EL (cell line): ENCODE measurements at places on chromosomes 5 and 9.

GRCh38 chr5:22431406-22431805 lies 421.7 kb downstream of the CDH12 start:
- no peak for DNase-seq

GRCh38 chr5:161660806-161661205 lies 24.7 kb upstream of the GABRA6 start:
- DNase-seq: no peak

DNA sequence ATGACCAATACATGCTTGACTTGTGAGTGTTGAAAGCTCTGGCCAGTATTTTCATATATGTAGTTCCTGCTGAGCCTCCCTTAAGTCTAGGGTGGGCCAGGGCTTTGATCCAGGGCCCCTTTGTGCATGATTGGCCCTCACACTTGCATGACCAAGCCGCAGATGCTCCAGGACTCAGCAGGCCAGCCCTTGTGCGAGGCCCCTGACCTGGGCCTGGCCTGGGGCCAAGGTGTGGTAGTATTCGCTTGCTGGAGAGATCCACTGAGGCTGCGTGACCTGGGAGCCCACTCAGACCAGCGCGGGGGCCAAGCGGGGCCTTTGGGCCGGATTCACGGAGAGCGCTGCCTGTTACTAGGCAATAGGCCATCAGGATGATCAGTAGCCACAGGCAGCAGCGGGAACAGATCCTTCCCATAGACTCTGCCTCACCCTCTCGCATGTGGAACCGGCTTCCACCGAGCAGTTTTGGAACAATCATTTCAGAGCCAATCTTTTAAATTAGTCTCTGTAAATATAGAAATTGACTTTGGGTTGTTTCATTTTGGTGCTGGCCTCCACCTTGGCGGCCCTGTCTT lies 79.0 kb upstream of the PTCH1 start:
- no peak for DNase-seq

- DNase-seq: no peak
Observed at GRCh38 chr9:130372057-130372456, 72.7 kb upstream of the ASS1 start.

DNA sequence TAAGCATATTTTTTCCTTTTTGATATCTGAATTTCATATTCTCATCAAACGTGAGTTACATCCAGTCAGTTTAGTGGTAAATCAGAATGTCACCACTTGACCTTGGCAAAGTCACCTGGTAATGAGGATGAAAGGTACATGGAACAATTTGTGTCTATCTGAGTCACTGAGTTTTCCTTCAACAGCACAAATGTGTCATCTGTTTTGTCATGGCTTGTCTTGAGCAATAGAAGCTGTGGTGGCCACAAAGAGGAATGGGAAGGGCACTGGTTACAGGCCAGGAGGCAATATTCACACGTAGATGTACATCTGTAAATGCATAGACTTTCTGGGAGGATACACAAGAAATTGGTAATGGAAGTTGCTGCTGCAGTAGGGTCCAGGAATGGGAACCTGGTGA lies 8.4 kb upstream of the ZNF474 start:
- DNase-seq: peak; percentile 15

DNA sequence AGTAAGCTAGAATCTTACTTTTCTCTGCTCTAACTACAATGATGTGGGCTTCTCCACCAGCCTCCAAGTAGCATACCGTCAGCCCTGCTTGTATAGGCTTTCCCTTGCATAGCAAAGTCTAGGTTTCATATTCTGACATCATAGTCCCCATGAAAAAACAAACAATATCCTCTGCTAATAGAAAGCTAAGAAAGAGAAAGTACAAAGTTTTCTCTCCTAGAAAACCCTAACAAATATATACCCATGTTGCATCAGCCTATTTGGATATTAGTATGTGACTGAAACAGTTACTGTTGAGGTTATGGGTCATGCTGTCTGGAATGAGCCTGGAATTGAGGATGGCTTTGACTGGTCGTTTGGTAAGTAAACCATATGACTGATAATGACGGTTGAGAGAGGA lies 1696.0 kb downstream of the MAT2B start:
- DNase-seq: no peak

DNA sequence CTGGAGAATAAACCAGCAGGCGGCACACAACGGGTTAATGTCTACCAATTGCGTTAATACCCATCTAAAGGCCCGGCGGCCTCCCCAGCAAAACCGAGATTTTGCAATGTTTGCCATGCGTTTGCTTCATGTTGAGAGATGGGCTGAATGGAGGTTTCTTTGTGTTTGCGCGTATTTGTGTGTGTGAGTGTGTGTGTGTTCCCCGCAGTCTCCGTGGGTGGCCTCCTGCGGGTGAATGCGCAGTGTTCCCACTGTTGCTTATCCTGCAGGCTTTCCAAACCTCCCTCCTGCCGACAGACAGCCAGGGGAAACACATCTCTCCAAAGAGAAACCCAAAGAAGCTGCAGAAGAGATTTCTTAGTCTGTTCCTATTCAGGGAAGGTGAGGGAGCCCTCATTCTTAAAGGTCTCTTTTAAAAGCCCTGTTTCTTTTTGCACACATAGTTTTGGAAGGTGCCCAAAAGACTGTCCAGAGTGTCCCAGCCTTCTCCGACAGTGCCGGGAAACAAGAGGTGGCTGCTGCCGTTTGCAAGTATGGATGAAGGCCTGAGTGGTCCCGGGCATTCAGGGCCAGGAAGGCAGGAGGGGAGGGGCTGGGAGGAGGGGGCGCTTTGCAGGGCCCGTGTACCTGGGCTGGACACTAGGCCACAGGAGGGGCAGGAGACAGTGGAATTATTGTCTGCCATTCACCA lies 103.8 kb upstream of the ERCC6L2 start:
- DNase-seq: no peak

GRCh38 chr5:62283861-62284260 lies 22.1 kb upstream of the KIF2A start:
- no peak for DNase-seq

DNA sequence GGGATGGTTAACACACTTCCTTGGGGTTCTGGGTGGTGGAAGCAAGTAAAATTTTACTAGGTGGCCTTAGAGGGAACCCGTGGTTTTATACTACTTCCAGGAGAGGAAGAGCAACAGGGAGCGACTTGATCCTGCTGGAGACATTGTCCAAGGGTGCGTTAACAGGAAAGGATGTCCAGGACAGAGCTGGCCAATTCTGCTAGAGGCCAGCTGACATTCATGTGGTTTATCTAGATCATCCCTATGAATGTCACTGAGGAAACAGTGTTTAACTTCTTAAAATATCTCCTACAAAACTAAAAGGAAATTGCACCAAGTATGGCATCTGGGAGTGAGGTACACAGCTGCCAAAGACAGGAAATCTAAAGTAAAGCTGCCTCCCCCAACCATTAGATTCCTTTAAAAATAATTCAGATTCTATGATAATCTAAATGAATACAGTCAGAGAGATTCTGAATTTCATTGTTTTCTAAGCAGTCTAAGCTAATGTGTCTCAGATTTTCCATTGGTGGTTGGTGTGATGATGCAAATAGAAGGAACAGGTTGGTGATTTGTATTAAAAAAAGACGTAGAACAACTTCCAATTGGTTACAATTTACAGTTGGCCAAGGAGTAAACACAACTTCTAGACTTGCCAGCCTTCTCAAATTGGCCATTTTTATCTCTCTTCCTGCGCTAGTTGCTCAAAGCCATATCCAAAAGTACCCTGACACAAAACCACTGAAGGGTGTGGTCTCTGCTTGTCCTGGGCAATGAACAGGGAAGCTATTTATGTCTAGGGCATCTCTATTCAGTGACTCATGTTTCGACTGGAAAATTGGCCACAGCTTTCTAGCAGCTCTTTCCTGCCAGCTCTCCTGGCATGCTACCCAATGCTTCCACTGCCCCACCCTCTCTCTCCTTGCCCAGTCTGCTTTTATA lies 574.7 kb upstream of the MEF2C start:
- peak; percentile 0 for DNase-seq

- peak; percentile 47 for DNase-seq
Observed at GRCh38 chr9:101601904-101602765, 7.4 kb upstream of the PPP3R2 start.

DNA sequence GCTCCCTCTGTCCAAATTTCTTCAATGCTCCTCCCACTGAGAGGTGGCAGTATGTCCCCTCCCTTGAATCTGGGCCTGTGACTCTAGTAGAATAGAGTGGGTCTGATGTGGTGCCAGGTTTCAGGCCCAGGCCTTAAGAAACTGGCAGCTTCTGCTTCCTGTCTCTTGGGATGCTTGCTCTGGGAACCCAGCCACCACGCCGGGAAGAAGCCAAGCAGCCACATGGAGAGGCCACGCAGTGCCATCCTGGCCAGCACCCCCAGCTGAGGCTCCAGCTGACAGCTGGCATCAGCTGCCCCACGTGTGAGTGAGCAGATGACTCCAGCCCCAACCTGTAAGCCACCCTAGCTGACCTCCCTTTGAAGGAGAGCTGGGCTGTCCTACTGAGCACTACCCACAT lies 7.3 kb upstream of the TSPAN17 start:
- no peak for DNase-seq

- DNase-seq: peak; percentile 90
Observed at GRCh38 chr5:172777881-172778814, 7.2 kb upstream of the DUSP1 start.

GRCh38 chr9:20319241-20319640 lies 303.1 kb downstream of the MLLT3 start:
- DNase-seq: no peak

- DNase-seq: peak; percentile 47
Observed at GRCh38 chr9:35651956-35652828, 1.5 kb upstream of the SIT1 start.

- DNase-seq: no peak
Observed at GRCh38 chr9:13898957-13899356, 415.0 kb downstream of the NFIB start.

GRCh38 chr9:120978987-120979386 lies 52.4 kb upstream of the TRAF1 start:
- DNase-seq: no peak

- peak; percentile 16 for DNase-seq
Observed at GRCh38 chr5:178120607-178121357, 7.5 kb downstream of the N4BP3 start.

GRCh38 chr5:123578390-123578789 lies 66.4 kb downstream of the CSNK1G3 start:
- no peak for DNase-seq

DNA sequence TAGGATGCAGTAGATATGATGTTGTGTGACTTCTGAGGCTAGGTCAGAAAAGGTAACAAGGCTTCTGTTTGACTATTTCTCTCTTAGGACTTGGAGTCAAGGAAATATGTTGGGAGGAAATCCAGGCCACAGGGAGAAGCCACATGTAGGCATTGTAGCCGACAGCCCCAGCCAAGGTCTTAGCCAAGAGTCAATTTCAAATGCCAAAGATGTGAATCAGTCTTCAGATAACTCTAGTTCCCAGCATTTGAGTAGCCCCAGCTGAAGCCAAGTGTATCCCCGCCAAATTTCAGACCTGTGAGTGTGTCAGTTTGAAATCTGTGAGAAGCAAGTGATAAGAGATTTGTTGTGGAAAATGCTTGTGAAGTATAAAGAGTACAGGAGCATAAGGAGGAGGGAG lies 38.1 kb upstream of the ISL1 start:
- peak; percentile 2 for DNase-seq

DNA sequence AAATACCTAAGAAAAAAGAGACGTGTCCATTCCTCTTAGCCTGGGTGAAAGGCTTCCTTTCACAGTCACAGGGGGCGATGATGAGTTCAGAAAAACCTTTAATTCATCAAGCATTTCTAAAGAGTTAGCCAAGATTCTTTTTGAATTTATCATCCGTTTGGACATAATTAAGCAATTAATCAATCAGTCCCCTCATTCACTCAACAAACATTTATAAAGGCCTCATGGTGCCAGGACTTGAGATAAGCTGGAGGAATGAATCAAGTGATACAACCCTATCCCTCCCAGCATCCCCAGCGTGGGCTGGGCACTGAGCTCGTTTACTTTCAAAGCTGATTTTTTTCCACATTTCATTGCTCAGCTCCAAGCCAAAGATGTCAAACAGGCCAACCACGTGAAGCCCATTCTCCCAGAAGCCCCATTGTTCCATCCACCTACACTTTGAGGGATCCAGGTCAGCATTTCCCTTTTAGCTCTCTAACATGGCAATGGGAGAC lies 140.5 kb downstream of the SLIT3 start:
- peak; percentile 68 for DNase-seq

- no peak for DNase-seq
Observed at GRCh38 chr5:142235050-142235797, 89.6 kb downstream of the SPRY4 start.

DNA sequence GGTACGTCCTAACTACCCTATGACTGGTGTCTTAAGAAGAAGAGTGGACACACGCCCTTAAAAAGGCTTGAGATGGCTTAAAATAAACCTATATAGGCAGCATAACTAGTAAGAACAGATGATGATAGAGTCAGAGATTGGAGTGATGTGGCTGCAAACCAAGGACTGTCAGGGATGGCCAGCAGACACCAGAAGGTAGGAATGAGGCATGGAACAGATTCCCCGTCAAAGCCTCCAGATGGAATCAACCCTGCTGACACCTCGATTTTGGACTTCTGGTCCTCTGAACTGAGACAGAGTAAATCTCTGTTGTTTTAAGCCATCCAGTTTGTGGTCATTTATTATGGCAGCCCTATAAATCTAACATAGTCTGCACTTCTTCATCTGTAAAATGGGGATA lies 7.4 kb downstream of the TMOD1 start:
- no peak for DNase-seq

DNA sequence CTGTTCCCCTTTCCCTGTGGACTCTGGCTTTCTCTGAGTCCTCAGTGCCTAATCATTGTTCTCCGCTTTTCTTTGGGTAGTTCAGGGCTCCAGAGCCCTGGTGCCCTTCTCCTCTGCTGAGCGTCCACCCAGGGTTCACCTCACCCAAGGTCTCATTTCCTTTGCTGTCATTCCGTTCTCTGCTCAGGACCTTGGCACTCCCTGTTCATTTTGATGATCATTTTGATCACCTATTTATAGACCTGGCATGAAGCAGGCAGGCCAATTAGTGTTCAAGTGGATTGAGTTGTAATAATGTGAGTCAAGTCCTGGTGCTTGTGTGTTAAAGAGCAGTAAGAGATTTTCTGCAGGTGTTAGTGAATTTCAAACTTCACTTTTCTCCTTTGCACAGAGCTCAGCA lies 3.6 kb downstream of the TRIO start:
- no peak for DNase-seq

DNA sequence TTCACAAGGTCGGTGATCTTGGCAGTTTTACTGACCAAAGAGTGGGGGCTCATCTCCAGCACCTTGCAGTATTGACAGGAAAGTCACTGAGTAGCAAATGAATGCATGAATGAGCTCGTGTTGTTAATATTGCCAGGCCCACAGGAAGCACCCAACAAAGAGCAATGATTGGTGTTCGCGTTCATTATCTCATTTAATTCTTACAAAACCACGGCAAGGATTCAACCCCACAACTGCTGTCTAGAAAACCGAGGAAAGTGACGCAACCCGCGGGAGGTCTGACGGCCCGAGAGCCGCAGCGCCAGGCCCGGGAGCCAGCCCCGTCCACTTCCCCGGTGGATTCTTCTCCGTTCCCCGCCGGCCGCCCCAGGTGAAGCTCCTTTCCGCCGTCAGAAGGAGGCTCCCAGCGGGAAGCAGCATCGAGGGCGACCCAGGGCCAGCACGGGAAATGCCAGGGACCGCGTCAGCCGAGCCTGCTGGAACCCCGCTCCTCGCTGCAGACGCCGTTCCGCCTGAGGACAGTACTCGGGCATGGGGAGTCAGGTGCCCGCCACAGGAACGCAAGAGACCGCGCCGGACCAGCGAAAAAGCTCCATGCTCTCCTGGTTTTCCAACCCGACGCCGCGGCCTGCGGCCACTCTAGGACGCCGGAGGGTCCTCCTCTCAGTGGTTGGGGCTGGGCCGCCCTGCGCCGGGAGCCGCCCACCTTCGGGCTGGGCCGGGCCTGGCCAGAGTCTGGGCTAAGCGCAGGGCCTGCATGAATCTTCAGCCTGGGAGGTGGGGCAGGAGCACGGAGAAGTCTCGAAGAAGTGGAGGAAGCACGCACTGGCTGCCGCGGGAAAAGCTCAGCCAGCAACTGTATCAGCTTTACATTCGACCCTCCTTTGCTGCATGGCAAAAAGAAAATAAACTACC lies 19.8 kb upstream of the FER start:
- peak; percentile 92 for DNase-seq
